ENCODE measurements at places on chromosomes 2 and 18.

- H3K4me1 ChIP-seq = peaks cover 5% of the 10 kb centered on the region
- H3K4me3 ChIP-seq = no peak overlapping the region
- no peaks in the 10 kb centered on the region for H3K27me3 ChIP-seq
- no peaks in the 10 kb centered on the region for H3K36me3 ChIP-seq
Observed at GRCh38 chr2:43531251-43531650, 64.6 kb downstream of the THADA start.

- no peak for DNase-seq
- H3K36me3 ChIP-seq = peaks cover 24% of the 10 kb centered on the region
- H3K4me3 ChIP-seq = no peak overlapping the region
- H3K27ac ChIP-seq = no peak overlapping the region
- no peaks in the 10 kb centered on the region for H3K4me1 ChIP-seq
Observed at GRCh38 chr2:32478889-32479620, 122.2 kb downstream of the BIRC6 start.

- H3K27ac ChIP-seq = no peak overlapping the region
- H3K36me3 ChIP-seq = no peaks in the 10 kb centered on the region
- no peaks in the 10 kb centered on the region for H3K4me1 ChIP-seq
- DNase-seq = no peak
Observed at GRCh38 chr2:16729335-16729734, 63.7 kb upstream of the CYRIA start.

DNA sequence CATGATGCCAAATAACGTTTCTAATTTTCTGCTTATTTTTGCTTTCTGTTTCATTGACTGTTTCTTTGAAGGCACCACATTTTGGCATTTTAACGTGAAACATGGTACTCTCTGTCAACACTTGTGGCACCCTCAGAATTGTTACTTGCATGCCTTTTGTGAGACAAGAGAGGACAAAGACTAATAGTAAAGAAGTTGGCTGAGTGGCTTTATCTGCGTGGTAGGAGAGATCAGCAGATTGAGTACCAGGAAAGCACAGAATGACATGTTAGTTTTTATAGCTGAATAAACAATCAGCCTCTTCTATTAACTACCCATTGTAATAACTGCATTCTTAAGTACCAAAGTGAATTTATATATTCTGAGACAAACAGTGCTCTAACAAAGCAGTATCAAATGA lies 8.6 kb downstream of the ZNF638 start:
- H3K36me3 ChIP-seq = no peaks in the 10 kb centered on the region
- H3K27ac ChIP-seq = no peak overlapping the region
- H3K27me3 ChIP-seq = no peaks in the 10 kb centered on the region
- no peak for DNase-seq
- no peak overlapping the region for H3K4me3 ChIP-seq

- DNase-seq = no peak
- no peak overlapping the region for H3K27ac ChIP-seq
- peaks cover 12% of the 10 kb centered on the region for H3K4me1 ChIP-seq
- H3K4me3 ChIP-seq = no peak overlapping the region
- H3K27me3 ChIP-seq = no peaks in the 10 kb centered on the region
Observed at GRCh38 chr2:108580050-108580449, 45.8 kb downstream of the LIMS1 start.

DNA sequence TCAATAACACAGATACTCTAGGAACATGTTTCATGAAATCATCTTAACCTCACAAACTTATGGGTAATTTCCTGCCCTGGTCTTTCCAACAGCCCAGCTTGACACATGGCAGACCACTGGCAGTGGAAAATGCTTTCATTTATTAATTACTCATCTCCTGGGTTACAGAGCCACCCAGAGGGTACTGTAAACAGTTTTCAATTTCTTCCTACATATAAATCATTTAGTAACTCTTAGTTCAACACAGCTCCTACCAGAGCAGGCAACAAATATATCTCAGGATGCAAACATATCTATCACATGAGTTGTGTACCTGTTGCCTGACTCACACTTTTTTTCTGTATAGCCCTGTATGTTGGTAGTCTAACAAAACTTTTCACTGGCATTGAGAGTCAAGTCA lies 99.2 kb upstream of the VRK2 start:
- H3K4me1 ChIP-seq = no peaks in the 10 kb centered on the region
- H3K36me3 ChIP-seq = no peaks in the 10 kb centered on the region
- H3K27me3 ChIP-seq = no peaks in the 10 kb centered on the region
- no peak overlapping the region for H3K4me3 ChIP-seq
- DNase-seq = no peak

- H3K4me3 ChIP-seq = no peak overlapping the region
- H3K4me1 ChIP-seq = no peaks in the 10 kb centered on the region
- H3K36me3 ChIP-seq = no peaks in the 10 kb centered on the region
- no peaks in the 10 kb centered on the region for H3K27me3 ChIP-seq
Observed at GRCh38 chr2:164115806-164116205, 380.0 kb upstream of the FIGN start.

DNA sequence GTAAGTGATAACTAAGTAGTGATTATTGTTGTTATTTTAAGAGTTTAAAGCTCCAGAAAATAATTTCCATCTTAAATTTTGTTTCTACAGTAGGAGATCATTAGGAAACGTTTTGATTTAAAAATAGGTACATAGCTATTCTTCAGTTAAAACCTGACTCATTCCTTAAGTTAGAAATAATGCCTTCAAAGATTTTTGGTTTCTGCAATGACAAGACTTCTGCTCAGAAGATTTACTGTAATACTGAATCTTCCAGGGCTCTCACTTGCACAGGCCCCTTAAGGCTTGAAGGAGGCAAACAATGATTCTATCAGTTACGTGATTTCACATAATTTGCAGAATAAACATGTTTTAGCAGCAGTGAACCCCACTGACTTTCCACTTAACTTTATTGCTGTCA lies 333.7 kb downstream of the RAD51AP2 start:
- no peaks in the 10 kb centered on the region for H3K27me3 ChIP-seq
- no peaks in the 10 kb centered on the region for H3K4me1 ChIP-seq

DNA sequence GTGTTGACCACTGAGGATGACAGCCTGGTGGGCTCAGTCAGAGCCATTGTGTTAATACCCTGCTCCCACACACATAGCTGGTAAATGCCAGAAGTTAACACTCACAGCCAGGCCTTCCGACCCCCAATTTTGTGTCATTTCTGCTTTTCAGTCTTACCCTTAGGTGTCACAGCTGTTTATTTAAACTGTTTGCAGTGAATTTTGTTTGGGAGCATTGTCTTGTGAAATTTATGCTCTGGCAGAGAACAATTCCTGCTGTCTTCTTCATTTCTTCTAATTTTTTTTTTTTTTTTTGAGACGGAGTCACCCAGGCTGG lies 8.2 kb downstream of the LPIN1 start:
- no peaks in the 10 kb centered on the region for H3K27me3 ChIP-seq
- no peak for DNase-seq
- H3K36me3 ChIP-seq = no peaks in the 10 kb centered on the region

DNA sequence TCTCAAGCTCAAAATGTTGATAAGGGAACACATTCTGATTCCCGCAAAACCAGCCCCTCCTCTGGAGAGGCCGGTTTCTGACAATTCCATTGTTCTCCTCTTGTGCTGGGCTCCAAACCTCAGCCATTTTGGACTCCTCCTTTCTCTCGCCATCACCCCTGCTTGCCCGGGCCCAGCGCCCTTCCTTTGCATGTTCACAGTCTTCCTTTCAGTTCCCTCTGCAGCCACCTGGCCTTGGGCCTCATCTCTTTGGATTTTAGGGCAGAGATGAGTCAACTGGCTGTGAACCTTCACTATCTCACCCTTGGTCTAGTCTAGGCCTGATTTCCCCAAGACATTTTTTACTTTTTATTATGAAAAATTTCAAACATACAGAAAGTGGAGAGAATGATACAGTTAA lies 155.9 kb upstream of the MAP3K20 start:
- H3K27me3 ChIP-seq = no peaks in the 10 kb centered on the region
- no peak for DNase-seq
- H3K36me3 ChIP-seq = no peaks in the 10 kb centered on the region
- H3K27ac ChIP-seq = no peak overlapping the region

- no peaks in the 10 kb centered on the region for H3K4me1 ChIP-seq
- no peak overlapping the region for H3K4me3 ChIP-seq
- H3K36me3 ChIP-seq = no peaks in the 10 kb centered on the region
- peak; percentile 53 for DNase-seq
- H3K27ac ChIP-seq = no peak overlapping the region
Observed at GRCh38 chr18:463827-464541, 36.5 kb downstream of the COLEC12 start.

GRCh38 chr2:142075826-142076225 lies 55.0 kb downstream of the LRP1B start:
- no peak overlapping the region for H3K27ac ChIP-seq
- DNase-seq = no peak
- H3K27me3 ChIP-seq = no peaks in the 10 kb centered on the region
- no peaks in the 10 kb centered on the region for H3K4me1 ChIP-seq

- H3K27ac ChIP-seq = no peak overlapping the region
- H3K4me1 ChIP-seq = no peaks in the 10 kb centered on the region
- H3K27me3 ChIP-seq = no peaks in the 10 kb centered on the region
Observed at GRCh38 chr2:105373344-105373781, 25.5 kb downstream of the FHL2 start.

- no peak for DNase-seq
- H3K4me3 ChIP-seq = no peak overlapping the region
- no peak overlapping the region for H3K27ac ChIP-seq
- H3K4me1 ChIP-seq = no peaks in the 10 kb centered on the region
- H3K36me3 ChIP-seq = no peaks in the 10 kb centered on the region
- H3K27me3 ChIP-seq = no peaks in the 10 kb centered on the region
Observed at GRCh38 chr2:82790206-82791021, 1668.7 kb downstream of the SUCLG1 start.

- no peaks in the 10 kb centered on the region for H3K36me3 ChIP-seq
- DNase-seq = no peak
- H3K4me3 ChIP-seq = no peak overlapping the region
- no peaks in the 10 kb centered on the region for H3K27me3 ChIP-seq
- no peak overlapping the region for H3K27ac ChIP-seq
Observed at GRCh38 chr18:48795696-48796095, 155.1 kb downstream of the SMAD7 start.

GRCh38 chr2:178108176-178108575 lies 4.1 kb upstream of the RBM45 start:
- H3K27ac ChIP-seq = no peak overlapping the region
- H3K36me3 ChIP-seq = no peaks in the 10 kb centered on the region
- H3K4me1 ChIP-seq = no peaks in the 10 kb centered on the region
- DNase-seq = no peak

GRCh38 chr2:168198476-168199207 lies 48.8 kb downstream of the STK39 start:
- H3K4me1 ChIP-seq = peaks cover 5% of the 10 kb centered on the region
- H3K27me3 ChIP-seq = no peaks in the 10 kb centered on the region
- H3K4me3 ChIP-seq = no peak overlapping the region
- no peak overlapping the region for H3K27ac ChIP-seq
